ENCODE measurements at places on chromosomes 1 and 21. TPM values are rescaled to one million over a fixed set of nuclear protein-coding genes. Genes with fewer than 3 reads are reported as not detected.
A peak's percentile ranks its signal among the peaks of the same experiment; 100 is the strongest.

- no peak overlapping the region for H3K4me3 ChIP-seq
- no peak for DNase-seq
- no peaks in the 10 kb centered on the region for H3K4me1 ChIP-seq
- no peaks in the 10 kb centered on the region for H3K27me3 ChIP-seq
- no peaks in the 10 kb centered on the region for H3K36me3 ChIP-seq
These were observed 21.5 kb upstream of the MTARC2 start for GRCh38 chr1:220726634-220727033.

Gene IGSF5
- not detected for total RNA-seq

DNA sequence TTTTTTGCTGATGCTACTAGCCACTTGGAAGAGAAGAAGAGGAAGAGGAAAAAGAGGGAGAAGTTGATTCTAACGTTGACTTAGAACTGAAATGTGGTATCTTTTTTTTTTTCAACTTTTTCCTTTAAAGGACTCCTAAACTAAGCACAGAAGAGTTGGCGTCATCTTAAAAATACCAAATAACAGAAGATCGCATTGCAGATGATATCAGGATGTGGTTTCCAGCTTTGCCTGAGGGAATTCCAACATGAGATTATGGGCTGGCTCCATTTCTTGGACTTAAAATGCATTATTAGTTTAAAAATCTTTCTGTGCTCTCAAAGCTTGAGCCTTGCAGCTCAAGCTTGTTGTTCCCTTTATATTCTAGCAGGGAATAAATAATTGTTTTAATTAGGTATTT, 29.8 kb downstream of the WDR3 start:
- no peaks in the 10 kb centered on the region for H3K27me3 ChIP-seq
- DNase-seq = no peak
- H3K4me1 ChIP-seq = peaks cover 6% of the 10 kb centered on the region
- H3K27ac ChIP-seq = no peak overlapping the region

GRCh38 chr1:171075041-171075440, 15.7 kb upstream of the FMO3 start:
- H3K4me3 ChIP-seq = no peak overlapping the region
- no peaks in the 10 kb centered on the region for H3K27me3 ChIP-seq
- no peaks in the 10 kb centered on the region for H3K4me1 ChIP-seq
- no peaks in the 10 kb centered on the region for H3K36me3 ChIP-seq
- DNase-seq = no peak

- no peaks in the 10 kb centered on the region for H3K36me3 ChIP-seq
- no peak for DNase-seq
- H3K4me3 ChIP-seq = no peak overlapping the region
- H3K4me1 ChIP-seq = no peaks in the 10 kb centered on the region
These were observed 240.3 kb downstream of the VAV3 start for GRCh38 chr1:107724648-107725047.

Gene FCRL6
- total RNA-seq = not detected

DNA sequence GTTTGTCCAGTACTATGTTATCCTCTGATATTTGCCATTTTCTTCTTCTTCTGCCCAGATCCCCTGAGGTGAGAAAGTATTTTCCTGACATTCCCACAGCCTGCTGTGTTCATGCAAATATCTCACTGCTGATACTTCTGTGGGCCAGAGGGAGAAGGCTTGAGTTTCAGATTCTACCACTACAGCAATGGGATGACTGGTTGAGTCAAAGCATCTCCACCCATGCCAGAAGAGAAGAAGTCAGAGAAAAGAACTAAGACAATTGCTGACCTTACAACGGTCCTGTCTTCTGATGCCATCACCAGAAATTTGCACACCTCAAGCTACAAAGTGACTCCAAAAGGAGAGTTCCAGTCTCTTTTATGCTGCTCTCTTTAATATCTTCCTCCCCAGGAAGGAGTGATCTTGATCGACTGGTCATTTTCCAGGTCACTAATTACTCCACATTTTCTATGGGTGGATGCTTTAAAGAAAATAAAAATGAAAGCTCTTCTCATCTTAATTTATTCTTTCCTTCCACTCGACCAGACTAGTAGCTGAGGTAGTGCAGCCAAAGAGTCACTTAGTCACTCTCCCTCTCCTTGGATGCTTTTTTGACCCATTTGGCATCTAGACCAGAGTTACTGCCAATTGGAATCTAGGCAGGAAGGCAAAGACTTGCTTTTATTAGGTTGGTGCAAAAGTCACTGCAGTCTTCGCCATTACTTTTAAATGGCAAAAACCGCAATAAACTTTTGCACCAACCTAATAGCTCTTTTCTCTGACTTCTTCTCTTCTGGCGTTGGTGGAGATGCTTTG, 195.1 kb downstream of the PTPRC start:
- no peaks in the 10 kb centered on the region for H3K36me3 ChIP-seq
- no peak for DNase-seq

Gene ABCG1
- 55.5 TPM for total RNA-seq

Gene CSRP1
- total RNA-seq = 52.6 TPM

DNA sequence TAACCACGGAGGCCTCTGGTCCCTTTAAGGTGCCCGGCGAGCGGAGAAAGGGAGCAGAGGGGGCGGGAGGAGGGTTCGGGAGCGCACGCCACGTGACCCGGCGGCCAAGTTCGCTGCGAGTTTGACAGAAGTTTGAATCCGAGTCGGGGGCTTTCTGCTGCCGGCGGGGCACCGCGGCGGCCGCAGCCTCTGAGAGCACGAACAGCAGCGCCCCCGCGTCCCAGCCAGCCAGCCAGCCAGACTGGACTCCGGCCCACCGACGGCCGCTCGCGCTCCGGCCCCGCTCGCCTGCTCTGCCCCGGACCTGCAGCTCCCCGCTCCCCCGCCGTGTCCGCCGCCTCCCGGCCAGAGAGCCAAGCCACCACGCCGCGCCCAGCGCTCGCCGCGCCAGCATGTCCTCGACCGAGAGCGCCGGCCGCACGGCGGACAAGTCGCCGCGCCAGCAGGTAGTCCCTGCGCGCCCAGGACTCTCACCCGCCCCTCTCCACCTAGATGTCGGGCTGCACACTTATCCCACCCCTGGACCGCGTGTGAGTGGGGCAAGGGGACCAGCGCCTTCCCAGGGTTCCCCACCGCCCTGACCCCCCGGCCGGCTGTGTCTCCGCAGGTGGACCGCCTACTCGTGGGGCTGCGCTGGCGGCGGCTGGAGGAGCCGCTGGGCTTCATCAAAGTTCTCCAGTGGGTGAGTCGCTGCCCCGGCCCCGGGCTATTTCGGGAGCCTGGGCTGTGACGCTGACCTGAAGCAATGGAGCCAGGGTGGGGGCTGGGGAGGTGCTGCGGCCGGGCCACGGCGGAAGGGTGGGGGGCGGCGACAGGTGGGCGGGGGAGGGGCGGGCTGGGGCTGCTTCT, at the start of gene SYPL2:
Gene SYPL2 (plus strand): TSS at position 95 of the 849 bp plus-strand sequence. CDS start 298 bp downstream, at position 393.
- peaks cover 88% of the 10 kb centered on the region for H3K27me3 ChIP-seq
- H3K27ac ChIP-seq = no peak within 1 kb of the TSS
- no peaks in the 10 kb centered on the region for H3K4me1 ChIP-seq
- H3K36me3 ChIP-seq = no peaks in the 10 kb centered on the region
- H3K4me3 ChIP-seq = peak within 1 kb of the TSS; percentile 74

GRCh38 chr1:84300501-84300900, 1.0 kb upstream of the SAMD13 start:
- peaks cover 41% of the 10 kb centered on the region for H3K4me1 ChIP-seq
- H3K27me3 ChIP-seq = no peaks in the 10 kb centered on the region
- H3K27ac ChIP-seq = no peak overlapping the region
- H3K4me3 ChIP-seq = no peak overlapping the region
- no peak for DNase-seq

GRCh38 chr1:173302366-173302765, 95.2 kb upstream of the TNFSF4 start:
- no peak overlapping the region for H3K27ac ChIP-seq
- H3K4me1 ChIP-seq = peaks cover 32% of the 10 kb centered on the region
- DNase-seq = no peak
- peaks cover 40% of the 10 kb centered on the region for H3K27me3 ChIP-seq

Gene UQCRHL
- total RNA-seq = 2.9 TPM

Gene MAN1C1
- total RNA-seq = 9.4 TPM

DNA sequence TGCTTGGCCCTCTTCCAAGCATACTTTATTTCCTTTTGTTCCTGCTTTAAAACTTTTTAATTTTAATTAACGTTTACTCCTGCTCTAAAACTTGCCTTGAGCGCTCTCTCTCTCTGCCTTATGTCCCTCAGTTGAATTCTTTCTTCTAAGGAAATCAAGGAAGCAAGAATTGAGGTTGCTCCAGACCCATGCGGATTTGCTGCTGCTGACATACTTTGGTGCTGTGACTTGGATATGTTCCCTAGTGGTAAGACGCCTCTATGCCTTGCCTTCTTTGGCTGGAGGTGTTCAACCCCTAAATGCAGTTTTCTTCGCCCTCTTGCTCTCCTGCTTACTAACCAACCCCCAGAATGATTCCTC, 148.1 kb downstream of the ADSS2 start:
- peaks cover 14% of the 10 kb centered on the region for H3K4me1 ChIP-seq
- peaks cover 2% of the 10 kb centered on the region for H3K36me3 ChIP-seq
- H3K27ac ChIP-seq = no peak overlapping the region
- DNase-seq = no peak

DNA sequence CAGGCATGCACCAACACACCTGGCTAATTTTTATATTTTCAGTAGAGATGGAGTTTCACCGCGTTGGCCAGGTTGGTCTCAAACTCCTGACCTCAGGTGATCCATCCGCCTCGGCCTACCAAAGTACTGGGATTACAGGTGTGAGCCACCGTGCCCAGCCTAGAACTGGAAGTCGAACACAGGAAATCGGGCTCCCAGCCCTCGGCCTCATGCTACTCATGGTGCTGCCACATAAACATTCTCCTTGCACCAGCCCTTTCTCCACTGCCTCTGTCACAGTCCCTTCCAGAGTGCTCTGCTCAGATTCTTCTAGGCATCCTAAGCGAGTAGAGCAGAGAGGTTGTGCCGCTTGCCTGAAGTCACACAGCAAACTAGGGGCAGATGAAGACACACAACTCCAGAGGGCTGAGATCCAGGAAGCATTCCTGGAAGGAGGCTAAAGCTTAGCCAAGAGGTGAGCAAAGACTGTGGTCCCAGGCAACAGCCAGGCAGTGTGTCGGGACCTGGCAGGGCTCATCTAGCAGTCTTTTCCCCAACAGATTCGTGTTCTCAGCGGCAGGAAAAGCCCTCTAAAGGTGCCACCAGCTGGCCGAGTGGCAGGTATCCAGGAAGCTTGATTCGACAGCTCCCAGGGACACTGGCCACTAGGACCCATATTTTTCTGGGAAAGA, 29.6 kb upstream of the NPPB start:
- H3K36me3 ChIP-seq = no peaks in the 10 kb centered on the region
- H3K27me3 ChIP-seq = no peaks in the 10 kb centered on the region
- no peak for DNase-seq
- no peak overlapping the region for H3K4me3 ChIP-seq
- H3K4me1 ChIP-seq = no peaks in the 10 kb centered on the region

DNA sequence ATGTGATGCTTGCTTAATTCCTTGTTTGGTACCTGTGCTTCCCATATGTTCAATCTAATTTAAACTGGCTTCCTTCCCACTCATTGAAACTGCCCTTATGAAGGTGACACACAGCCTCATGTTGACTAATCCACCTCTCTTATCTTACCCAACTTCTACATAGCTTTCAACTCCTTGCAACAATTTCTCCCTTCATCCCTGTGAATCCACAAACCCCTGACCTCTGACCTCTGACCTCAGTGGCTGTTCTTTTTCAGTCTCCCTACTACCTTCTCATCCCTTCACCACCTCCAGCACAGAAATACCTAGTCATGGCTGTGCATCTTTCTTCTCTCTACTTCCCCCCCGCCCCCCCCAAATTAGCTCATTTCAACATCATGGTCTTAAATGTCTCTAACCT, 144.5 kb downstream of the TTLL7 start:
- H3K27ac ChIP-seq = no peak overlapping the region
- H3K27me3 ChIP-seq = no peaks in the 10 kb centered on the region
- peaks cover 19% of the 10 kb centered on the region for H3K4me1 ChIP-seq
- no peaks in the 10 kb centered on the region for H3K36me3 ChIP-seq

GRCh38 chr1:110829955-110830553, 42.9 kb upstream of the CD53 start:
- peak; percentile 19 for DNase-seq
- no peak overlapping the region for H3K4me3 ChIP-seq
- peak overlapping the region; percentile 12 for H3K27ac ChIP-seq
- H3K4me1 ChIP-seq = peaks cover 4% of the 10 kb centered on the region
- H3K36me3 ChIP-seq = peaks cover 7% of the 10 kb centered on the region
- H3K27me3 ChIP-seq = no peaks in the 10 kb centered on the region

DNA sequence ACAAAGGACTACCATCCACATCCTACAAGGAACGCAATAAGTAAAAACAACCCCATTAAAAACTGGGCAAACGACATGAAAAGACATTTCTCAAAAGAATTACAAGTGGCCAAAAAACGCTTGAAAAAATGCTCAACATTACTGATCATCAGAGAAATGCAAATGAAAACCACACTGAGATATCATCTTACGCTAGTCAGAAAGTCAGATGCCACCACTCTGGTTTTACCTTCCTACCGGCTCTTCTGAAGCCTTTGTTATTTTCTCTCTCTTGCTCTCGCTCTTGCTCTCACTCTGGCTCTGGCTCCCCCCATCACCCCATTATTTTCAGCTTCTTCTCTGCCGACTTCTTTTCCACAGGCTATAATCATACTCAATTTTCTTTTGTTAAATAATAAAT, 38.8 kb downstream of the VPS45 start:
- no peaks in the 10 kb centered on the region for H3K27me3 ChIP-seq
- peaks cover 57% of the 10 kb centered on the region for H3K4me1 ChIP-seq
- H3K27ac ChIP-seq = peak overlapping the region; percentile 50
- H3K4me3 ChIP-seq = peak overlapping the region; percentile 70
- peaks cover 3% of the 10 kb centered on the region for H3K36me3 ChIP-seq

DNA sequence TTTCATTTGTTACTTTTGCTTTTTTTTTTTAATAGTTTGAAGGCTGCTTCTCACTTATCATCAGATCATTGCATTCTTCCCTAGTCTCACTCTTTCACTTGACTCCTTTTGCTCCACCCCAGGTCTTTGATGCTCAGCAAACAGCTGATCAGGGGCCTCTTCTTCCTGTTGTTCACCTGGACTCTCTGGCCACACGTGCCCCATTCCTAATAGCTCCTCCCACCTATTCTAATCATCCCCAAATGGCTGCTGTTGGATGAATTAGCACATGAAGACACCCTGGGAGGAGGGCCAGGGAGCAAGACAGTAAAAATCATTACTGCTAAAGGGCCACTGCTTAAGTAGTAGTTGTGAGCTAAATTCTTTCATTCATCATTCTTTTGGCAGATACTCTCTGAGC, 119.5 kb downstream of the MAB21L3 start:
- peaks cover 14% of the 10 kb centered on the region for H3K4me1 ChIP-seq
- H3K27ac ChIP-seq = no peak overlapping the region
- H3K36me3 ChIP-seq = no peaks in the 10 kb centered on the region
- no peak for DNase-seq
- H3K27me3 ChIP-seq = no peaks in the 10 kb centered on the region

GRCh38 chr1:33182896-33183295, 1.1 kb upstream of the TRIM62 start:
- H3K27ac ChIP-seq = no peak overlapping the region
- H3K27me3 ChIP-seq = peaks cover 25% of the 10 kb centered on the region
- no peak for DNase-seq
- peaks cover 31% of the 10 kb centered on the region for H3K4me1 ChIP-seq

Gene ID3
- 37.2 TPM for total RNA-seq

Gene TTC22
- total RNA-seq = 15.3 TPM

GRCh38 chr1:1144122-1144842, 28.4 kb upstream of the C1orf159 start:
- DNase-seq = peak; percentile 75
- peak overlapping the region; percentile 83 for H3K27ac ChIP-seq
- peak overlapping the region; percentile 71 for H3K4me3 ChIP-seq
- no peaks in the 10 kb centered on the region for H3K36me3 ChIP-seq

Gene OR2T2
- total RNA-seq = not detected
